Common myeloid progenitor, CD34-positive (primary cell): ENCODE measurements at places on chromosomes 1 and 21.
A peak's percentile ranks its signal among the peaks of the same experiment; 100 is the strongest.

GRCh38 chr1:110639724-110640386, 33.7 kb upstream of the KCNA2 start:
- DNase-seq, result peak; percentile 77

GRCh38 chr1:19676438-19676922, 11.8 kb downstream of the HTR6 start:
- peak; percentile 71 for DNase-seq

GRCh38 chr1:184028854-184029623, 8.5 kb downstream of the COLGALT2 start:
- DNase-seq, result no peak

DNA sequence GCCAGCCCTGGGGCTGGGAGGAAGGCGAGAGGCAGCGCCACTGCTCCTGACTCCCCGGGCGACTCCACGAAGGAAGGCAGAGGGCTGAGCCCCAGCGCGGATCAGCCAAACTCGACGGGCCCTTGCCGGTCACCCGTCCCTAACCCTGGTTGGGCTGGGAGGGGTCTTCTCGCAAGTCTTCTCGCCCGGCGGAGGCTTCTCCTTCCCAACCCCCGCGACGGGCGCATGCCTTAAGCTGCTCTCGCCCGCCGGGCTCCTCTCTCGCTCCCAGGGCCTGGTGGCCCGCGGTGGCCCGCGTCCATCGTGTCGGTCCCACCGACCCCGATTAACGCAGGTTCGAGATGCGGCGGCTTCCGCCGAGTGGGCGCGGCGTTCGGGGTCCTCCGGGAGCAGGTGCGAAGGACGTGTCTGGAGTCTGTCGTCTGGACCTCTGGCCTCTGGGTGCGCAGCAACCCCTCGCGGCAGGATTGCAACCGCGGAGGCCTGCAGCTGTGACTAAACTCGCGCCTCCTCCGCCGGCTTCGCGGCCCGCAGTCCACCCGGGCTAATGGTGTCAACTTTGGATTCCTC, 29.0 kb upstream of the PPM1J start:
- DNase-seq, result peak; percentile 29

GRCh38 chr1:201648907-201649721, 110.2 kb downstream of the NAV1 start:
- DNase-seq, result no peak

GRCh38 chr1:26072305-26072704, 4.9 kb upstream of the TRIM63 start:
- DNase-seq, result no peak

DNA sequence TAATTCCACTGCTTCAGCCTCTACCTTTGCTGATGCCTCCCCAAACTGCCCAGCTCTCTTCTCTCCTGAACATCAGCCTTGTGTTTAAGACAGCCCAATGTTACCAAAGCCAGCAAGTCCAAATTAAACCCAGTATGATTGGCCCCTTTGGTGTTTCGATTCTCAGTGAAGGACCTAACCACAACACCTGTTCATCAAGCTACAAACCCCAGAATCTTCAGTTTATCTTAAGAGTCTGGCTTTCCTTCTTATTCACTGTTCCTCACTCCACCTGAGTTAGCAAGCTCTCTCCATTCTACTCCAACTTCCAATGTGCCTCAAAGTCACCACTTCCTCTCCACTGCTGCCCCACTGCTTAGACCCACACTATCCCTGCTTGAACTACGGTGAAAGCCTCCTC, 25.5 kb upstream of the ITPKB start:
- DNase-seq, result no peak

- no peak for DNase-seq
These were observed 21.4 kb upstream of the DNM3 start for GRCh38 chr1:171819946-171820345.

- DNase-seq, result no peak
These were observed 3.4 kb downstream of the DHRS3 start for GRCh38 chr1:12614402-12615158.

- DNase-seq, result no peak
These were observed 805.3 kb downstream of the USP25 start for GRCh38 chr21:16535102-16535422.

- DNase-seq, result no peak
These were observed 7.9 kb downstream of the ADAMTSL4 start for GRCh38 chr1:150557065-150557600.

DNA sequence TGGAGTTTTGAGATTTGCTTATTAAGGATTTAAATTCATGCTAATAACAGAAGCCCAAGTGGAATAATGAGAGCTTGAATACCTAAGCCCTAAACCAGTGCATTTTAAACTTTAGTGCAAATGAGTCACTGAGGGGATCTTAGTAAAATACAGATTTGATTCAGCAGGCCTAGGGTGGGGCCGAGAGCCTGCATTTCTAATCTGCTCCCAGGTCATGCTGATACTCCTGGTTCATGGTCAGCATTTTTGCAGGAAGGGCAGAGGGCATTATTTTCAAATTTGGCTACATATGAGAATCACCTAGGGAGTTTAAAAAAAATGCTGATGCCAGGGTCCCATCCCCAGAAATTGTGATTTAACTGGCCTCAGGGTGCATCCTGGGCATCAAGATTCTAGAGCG, 39.3 kb downstream of the DNTTIP2 start:
- no peak for DNase-seq

- peak; percentile 29 for DNase-seq
These were observed 5.9 kb upstream of the PLEKHG5 start for GRCh38 chr1:6497215-6497866.

GRCh38 chr1:51612447-51612961, 4.4 kb upstream of the OSBPL9 start:
- no peak for DNase-seq

DNA sequence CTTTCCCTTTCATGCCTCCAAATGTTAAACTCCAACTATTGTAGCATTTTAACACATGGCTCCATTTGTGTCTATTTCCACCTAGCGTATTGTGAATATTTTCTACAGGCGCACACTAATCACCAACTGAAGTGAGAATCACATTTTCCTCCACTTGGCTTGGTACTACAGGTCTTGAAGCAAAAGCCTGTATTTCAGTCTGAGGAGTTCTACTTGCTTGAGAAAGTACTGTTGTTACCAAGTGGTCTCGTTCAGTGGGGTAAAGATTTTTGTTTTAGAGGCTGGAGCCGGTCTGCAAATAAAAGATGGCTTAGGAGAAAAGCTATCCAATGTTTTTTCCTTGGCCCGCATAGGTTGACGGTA, 550 bp upstream of the PTBP2 start:
- peak; percentile 60 for DNase-seq

- DNase-seq, result no peak
These were observed 67.9 kb upstream of the APOBEC4 start for GRCh38 chr1:183721041-183721440.

GRCh38 chr1:77876884-77877283, 11.5 kb upstream of the NEXN start:
- no peak for DNase-seq

GRCh38 chr1:3653286-3653618, 936 bp downstream of the TP73 start:
- no peak for DNase-seq

DNA sequence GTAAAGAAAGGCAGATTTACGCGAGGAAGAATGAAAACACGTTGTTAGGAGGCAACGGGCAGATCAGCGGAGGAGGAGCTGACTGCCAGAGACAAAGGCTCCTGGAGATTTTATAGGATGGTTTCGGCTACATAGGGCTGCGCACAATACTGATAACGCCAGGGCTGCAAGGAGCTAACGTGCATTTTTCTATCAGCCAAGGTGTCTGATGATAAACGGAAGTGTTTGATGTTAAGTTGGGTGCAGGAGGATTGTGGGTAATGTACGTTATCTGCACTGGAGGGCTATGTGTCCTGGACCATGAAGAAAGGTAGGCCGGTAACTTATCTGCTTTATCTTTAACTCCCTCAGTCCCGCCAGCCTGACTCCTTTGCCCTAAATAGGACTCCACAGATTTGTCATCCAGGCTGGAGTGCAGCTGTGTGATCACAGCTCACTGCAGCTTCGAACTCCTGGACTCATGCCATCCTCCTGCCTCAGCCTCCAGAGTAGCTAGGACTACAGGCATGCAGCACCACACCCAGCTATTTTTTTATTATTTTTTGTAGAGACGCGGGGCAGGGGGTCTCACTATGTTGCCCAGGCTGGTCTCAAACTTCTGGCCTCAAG, 29.6 kb downstream of the SETD4 start:
- DNase-seq, result no peak

DNA sequence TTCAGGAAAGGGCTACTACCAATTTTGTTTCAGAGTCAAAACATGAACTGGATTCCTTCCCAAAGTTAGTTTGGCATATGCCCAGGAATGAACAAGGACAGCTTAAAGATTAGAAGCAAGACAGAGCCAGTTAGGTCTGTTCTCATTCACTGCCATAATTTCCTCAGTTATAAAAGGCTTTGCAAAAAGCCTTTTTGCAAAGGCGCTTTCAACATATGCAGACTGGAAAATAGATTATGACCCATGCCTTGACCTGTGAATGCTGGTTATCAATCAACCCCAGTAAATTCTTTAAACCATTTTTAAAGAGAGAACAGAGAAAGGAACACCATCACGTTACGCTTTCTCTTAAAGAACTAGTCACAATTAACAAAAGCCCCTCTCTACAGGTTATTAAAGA, 1.7 kb upstream of the FRRS1 start:
- DNase-seq, result no peak

DNA sequence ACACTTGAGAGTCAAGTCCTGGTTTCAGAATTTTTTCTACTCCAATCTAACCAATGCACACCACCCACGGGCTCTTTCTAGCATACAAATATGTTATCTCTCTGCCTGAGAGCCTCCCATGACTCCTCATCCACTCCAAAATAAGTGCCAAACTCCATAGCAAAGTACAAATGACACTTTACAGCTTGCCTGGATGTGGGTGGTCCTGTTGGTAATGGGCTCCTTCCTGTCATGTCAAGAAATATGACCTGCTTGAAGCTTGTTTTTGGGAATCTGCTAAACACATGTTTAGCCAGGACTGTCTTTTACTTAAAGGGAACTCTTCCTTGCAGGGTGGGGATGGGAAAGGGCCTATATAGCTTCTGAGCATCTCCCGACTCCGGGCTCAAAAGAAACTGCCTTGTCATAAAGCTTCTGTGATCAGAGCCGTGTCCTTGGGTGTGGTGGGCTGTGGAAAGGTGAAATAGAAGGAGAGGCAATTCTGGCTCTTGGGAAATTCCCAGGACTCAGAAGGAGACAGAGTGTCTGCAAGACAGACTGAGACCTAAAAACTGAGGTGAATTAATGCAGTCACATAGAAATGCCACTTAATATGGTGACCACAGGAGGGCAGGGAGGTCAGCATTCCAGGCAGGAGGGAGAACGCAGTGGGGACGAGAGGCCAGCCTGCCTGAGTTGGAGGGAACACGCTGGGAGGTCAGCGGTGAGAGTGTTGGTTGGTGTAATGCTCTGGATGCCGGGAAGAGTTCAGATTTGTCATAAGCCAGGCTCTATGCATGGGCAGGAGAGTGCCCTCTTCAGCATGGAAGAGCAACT, 6.1 kb upstream of the IGFN1 start:
- DNase-seq, result peak; percentile 17

DNA sequence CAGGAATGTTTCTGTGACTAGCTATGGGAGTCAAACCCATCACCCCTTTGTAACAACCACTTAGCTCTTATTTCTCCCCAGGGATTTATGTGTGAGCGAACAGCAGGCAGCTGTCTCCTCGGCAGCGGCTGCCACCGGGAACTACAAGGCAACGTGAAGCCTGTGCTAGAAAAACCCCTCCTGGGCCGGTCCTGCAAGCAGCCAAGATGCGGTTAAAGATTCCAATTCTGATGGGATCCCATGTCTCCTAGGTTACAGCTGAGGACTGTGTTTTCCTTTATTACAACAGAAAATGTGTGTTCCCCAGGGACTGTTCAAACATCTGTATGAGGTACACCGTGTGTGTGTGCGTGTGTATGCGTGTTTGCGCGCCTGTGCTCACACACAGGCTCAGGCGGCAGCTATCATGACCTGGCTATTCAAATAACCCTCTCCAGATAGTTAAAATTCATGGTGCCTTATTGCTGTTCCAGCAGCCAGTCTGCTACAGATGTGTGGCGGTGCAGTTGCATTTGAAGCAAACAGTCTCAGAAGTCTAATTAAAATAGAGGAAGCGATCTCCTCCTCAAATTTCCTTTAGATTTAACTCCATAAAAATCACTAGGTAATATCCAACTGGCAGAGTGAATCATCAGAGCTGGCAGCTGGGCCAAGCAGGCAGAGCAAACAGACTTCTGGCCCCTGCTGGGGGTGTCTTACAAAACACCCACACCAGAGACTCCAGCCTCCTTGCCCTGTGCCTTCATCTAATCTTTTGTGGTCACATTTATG, 68.0 kb downstream of the LMX1A start:
- no peak for DNase-seq

- DNase-seq, result no peak
These were observed 128.0 kb downstream of the TGFBR3 start for GRCh38 chr1:91757763-91758460.

GRCh38 chr1:216500273-216500967, 77.2 kb upstream of the USH2A start:
- no peak for DNase-seq

DNA sequence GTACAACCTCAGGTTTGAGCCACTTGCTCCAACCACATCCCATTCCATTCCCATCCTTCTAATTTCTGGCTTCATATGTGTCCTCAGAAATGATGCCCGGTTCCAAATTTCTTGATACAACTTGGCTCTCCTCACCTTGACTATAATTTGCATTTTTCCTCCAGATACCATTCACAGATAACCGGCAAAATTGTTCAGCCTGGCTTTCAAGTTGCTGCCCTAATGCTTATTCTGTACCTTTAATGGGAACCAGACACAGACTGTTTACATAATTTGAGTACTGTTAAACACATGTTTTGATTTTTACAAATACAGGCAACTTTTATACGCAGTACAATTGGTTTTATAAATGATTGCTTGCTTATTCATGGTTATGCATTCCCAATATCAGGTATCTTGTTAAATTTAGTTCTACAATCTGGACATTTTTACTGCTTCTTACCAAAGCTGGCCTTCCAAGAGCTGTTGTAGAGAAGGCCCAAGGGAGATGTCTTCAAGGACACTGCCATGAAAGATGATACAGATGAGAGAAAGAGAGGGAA, 649.5 kb upstream of the CAMK1G start:
- no peak for DNase-seq

- no peak for DNase-seq
These were observed 662.6 kb downstream of the MATN1 start for GRCh38 chr1:30060738-30061137.

DNA sequence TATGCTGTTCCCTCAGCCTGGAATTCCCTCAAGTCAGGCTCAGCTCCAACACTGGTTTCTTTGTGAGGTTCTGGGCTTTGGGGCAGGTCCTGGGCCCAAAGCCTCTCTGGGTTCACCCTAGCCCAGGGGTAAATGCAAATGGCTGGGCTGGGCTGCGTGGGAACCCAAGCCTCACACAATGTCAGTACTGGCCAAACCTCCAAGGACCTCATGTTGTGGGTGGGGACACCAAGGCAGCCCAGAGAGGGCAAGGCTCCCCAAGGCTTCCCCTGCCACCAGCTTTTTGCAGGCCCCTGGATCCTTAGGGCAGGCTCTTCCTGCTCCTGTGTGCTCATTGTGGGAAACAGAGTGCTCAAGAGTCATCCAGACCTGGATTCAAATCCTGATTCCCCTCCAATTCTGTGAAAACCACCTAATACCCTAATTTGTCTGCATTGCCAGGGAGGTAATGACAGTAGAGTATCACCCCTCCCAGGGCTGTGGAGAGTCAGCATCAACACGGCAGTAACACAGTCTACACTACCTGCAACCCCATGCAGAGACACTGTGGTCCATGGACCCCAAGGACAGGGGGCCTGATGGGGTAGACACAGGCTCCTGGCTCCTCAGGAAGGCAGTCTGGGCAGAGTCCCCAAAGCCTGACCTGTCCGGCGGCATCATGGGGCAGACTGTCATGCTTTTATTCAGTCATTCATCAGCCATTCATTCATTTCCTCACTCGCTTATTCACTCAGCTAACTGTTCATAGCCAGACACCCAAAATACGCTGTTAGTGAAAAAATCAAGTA, 85.7 kb downstream of the DMRTB1 start:
- no peak for DNase-seq
